ENCODE measurements at places on chromosomes 3 and 15. TPM values are rescaled to one million over a fixed set of nuclear protein-coding genes. Genes with fewer than 3 reads are reported as not detected.

The SNUPN gene
- 69.4 TPM for total RNA-seq

The ACKR4 gene
- total RNA-seq = 3.8 TPM

The ISLR gene
- not detected for total RNA-seq

The LRRC31 gene
- total RNA-seq = not detected

The MGLL gene
- 21.6 TPM for total RNA-seq

The CCR9 gene
- total RNA-seq = not detected

The LRTM1 gene
- not detected for total RNA-seq

The ESYT3 gene
- total RNA-seq = not detected

The EPHB1 gene
- 1.3 TPM for total RNA-seq

The MYZAP gene
- total RNA-seq = not detected

The SLC27A2 gene
- not detected for total RNA-seq

The IL20RB gene
- 3.1 TPM for total RNA-seq

The CTXN2 gene
- 0.35 TPM for total RNA-seq

The GPR87 gene
- not detected for total RNA-seq

The KLHL6 gene
- total RNA-seq = 169 TPM

The RTP1 gene
- total RNA-seq = not detected

The WDR53 gene
- total RNA-seq = 16.5 TPM

The SLC22A13 gene
- total RNA-seq = not detected

The NMNAT3 gene
- total RNA-seq = 0.15 TPM

The NCBP2 gene
- 70.4 TPM for total RNA-seq

The CLDN18 gene
- total RNA-seq = not detected

The ITIH4 gene
- total RNA-seq = 4.6 TPM

The TIMP4 gene
- total RNA-seq = not detected

The ZIC1 gene
- total RNA-seq = not detected

The NDN gene
- not detected for total RNA-seq

The GOLGA8T gene
- not detected for total RNA-seq

The GP9 gene
- total RNA-seq = not detected

The PATL2 gene
- total RNA-seq = 8.8 TPM

The NPRL2 gene
- 27.9 TPM for total RNA-seq

The NANOGP8 gene
- not detected for total RNA-seq

The KBTBD8 gene
- total RNA-seq = 26.3 TPM

The HGD gene
- not detected for total RNA-seq

The CCK gene
- total RNA-seq = not detected

The SYNPR gene
- total RNA-seq = not detected

The MOBP gene
- not detected for total RNA-seq

The DOCK3 gene
- not detected for total RNA-seq

The FRMD5 gene
- not detected for total RNA-seq

The ISLR2 gene
- not detected for total RNA-seq

The AHSG gene
- total RNA-seq = not detected

The ARPP19 gene
- total RNA-seq = 92.9 TPM

The ROPN1 gene
- not detected for total RNA-seq

The ADAMTSL3 gene
- 0.18 TPM for total RNA-seq

The TMPRSS7 gene
- total RNA-seq = not detected

The RAB6B gene
- total RNA-seq = not detected

The LRRIQ4 gene
- total RNA-seq = 0.39 TPM

The MUC4 gene
- 0.11 TPM for total RNA-seq

The A4GNT gene
- not detected for total RNA-seq

The PIGZ gene
- not detected for total RNA-seq

The ITIH1 gene
- total RNA-seq = not detected

The BFSP2 gene
- total RNA-seq = 19.2 TPM

The TRH gene
- not detected for total RNA-seq

The TMC3 gene
- not detected for total RNA-seq

The TICRR gene
- total RNA-seq = 44.4 TPM

The GABRB3 gene
- 6.5 TPM for total RNA-seq
